ENCODE measurements at places on chromosomes 16 and 17.

DNA sequence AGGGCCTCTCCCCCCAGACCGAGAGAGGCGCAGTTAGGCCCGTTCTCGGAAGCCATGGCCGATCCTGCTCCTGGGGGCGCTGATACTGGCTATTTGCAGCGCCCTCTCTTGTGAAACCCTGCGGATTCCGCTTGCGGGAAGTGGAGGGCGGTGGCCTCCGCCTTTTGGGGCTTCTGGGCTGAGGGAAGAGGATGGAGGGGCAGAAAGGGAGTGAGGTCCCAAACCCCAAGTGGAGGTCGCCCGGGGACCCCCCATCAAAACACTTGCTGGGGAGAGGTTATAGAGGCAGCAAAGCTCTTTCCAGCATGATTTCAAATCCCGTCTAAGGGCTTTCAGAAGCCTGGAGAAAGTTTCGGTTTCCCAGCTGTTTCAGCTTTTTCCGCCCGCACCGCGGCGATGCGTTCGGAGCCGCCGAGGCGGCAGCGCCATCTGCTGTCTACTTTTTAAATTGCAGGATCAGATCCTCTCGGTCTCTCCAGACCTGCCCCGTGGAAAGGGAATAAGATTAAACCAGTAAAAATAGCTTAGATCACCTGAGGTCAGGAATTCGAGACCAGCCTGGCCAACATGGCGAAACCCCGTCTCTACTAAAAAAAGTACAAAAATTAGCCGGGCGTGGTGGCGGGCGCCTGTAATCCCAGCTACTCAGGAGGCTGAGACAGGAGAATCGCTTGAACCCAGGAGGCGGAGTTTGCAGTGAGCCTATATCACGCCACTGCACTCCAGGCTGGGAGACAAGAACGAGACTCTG lies 15.8 kb downstream of the SNX20 start:
- peak; percentile 83 for DNase-seq

- DNase-seq, result no peak
Observed at GRCh38 chr17:29929006-29929532, 959 bp downstream of the SSH2 start.

- no peak for DNase-seq
Observed at GRCh38 chr17:7897773-7898172, 9.2 kb downstream of the CHD3 start.

DNA sequence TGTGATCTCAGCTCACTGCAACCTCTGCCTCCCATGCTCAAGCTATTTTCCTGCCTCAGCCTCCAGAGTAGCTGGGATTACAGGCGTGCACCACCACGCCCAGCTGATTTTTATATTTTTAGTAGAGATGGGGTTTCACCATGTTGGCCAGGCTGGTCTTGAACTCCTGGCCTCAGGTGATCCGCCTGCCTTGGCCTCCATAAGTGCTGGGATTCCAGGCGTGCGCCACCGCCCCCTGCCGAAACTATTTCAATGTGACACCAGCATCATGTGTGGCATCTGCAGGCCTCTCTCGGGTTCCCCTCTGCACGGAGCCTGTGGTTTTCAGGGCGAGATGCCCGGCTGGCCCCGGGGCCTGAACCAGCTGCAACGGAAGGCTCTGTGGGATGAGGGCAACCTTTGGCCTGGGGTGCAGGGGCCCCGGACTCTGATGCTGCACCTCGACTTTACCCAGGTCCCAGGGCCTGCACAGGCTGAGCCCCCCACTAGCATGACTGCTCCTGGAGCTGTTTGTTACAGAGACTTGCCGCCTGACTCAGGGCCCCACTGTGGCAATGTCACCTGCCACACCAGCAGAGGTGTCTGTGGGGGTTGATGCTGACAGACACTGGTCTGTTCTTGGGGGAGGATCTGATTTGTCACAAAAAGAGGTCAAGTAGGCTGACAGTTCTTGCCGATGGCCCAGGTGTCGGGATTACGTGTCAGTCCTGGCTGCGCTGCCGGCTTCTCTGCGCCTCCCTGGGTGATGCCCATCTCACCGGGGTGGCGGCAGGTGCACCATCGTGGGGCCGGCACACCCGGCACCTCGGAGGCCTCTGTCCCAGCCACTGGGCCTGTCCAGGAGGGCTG lies 8.6 kb upstream of the TEX19 start:
- DNase-seq, result no peak

DNA sequence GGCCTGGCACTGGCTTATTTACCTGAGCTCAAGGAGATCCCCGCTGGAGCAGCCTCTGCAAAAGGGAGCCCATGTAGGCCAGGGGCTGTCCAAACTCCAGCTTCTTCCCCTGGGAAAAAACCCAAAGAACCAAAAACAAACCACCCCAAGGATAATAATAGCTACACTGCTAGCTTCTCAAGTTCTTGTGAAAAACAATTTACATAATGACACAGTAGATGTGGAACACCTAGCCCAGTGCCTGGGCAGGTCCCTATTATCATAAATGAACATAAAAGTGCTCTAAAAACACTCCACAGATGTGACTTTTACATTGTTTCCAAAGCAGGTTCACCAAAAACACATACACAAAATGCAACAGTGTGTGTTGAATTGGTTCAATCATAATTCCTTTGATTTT lies 27.3 kb downstream of the CENPV start:
- DNase-seq, result no peak

DNA sequence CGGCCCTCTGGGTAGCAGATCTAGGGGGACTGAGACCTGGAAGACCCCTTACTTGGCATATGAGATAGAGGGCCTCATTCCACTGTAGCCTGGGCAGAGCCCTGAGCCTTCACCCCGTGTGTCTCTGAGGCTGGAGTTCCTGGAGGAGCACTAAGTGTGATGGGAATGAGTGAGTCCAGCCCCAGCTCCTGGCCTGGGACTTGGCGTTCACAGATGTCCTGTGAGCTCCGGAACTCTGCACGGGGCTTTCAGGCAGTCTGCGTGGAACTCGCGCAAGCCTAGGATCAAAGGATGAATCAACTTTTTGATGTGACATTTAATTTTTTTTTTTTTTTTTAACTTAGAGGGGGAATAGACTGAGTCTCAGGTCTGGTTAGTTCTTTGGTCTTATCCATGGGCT lies 1.8 kb downstream of the NKD1 start:
- no peak for DNase-seq

GRCh38 chr16:23941963-23942564 lies 106.3 kb downstream of the PRKCB start:
- no peak for DNase-seq

- DNase-seq, result no peak
Observed at GRCh38 chr16:25959221-25959620, 267.5 kb downstream of the HS3ST4 start.

GRCh38 chr16:70572050-70572925 lies 48.7 kb downstream of the SF3B3 start:
- DNase-seq, result no peak

GRCh38 chr17:41781404-41782110 lies 5.0 kb downstream of the JUP start:
- DNase-seq, result no peak

GRCh38 chr16:67241008-67241900 lies 6.0 kb downstream of the FHOD1 start:
- DNase-seq, result no peak

DNA sequence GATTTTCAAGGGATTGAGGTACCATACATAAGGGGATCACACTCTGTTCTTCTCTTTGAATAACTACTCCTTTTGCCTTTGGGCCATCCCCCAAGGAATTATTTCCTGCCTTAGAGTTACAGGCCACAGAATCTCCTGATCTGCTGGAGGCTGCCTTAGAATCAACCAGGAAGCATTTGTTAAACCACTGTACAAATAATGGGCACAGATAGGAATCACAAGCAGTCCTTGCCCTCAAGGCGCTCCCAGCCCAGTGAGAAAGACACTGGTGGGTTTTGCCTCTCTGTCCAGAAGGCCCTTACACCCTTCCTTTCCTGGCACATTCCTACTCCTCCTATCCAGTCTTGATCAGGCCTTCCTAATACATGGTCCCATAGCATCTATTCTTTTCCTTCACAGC lies 45.9 kb downstream of the MRTFB start:
- no peak for DNase-seq

DNA sequence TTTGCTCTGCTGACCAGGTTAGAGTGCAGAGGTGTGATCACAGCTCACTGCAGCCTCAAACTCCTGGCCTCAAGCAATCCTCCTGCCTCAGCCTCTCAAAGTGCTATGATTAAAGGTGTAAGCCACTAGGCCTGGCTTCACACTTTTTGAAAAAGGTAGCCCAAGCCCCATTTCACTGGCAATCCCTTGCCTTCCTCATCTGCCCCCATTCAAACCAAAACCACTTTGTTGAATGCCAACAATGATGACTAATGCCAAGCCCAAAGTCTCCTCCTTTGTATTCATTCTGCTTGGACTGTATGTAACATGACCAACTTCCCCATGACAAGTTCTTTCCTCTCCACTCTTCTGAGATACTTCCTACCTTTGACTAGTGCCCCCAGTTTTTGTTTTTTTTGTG lies 33.1 kb downstream of the N4BP1 start:
- DNase-seq, result no peak

GRCh38 chr17:79049821-79050220 lies 24.8 kb upstream of the ENGASE start:
- no peak for DNase-seq

GRCh38 chr17:71558901-71559300 lies 561.9 kb upstream of the SOX9 start:
- DNase-seq, result no peak

DNA sequence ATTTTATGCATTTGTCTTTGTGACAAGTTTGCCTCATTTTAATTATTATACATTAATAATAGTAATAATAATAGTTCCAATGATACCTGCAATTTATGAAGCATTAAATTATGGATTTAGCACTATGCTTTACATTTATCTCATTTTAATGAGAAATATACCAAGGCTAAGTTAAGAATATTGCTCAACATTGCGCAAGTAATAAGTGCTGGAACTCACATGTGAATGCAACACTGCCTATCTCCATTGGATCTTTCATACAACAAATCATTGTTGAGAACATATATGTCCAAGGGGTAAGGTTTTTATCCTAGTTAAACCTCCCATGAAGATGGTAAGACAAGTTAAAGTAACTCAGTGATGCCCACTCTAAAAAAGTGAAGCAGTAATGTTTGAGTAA lies 703.7 kb upstream of the SOX9 start:
- DNase-seq, result no peak

- DNase-seq, result no peak
Observed at GRCh38 chr16:78045865-78046581, 23.7 kb downstream of the CLEC3A start.

GRCh38 chr16:10950393-10950792 lies 6.0 kb downstream of the CLEC16A start:
- DNase-seq, result no peak

- no peak for DNase-seq
Observed at GRCh38 chr16:5018793-5019192, 14.9 kb downstream of the NAGPA start.

GRCh38 chr16:69855592-69855991 lies 93.5 kb downstream of the WWP2 start:
- DNase-seq, result no peak

DNA sequence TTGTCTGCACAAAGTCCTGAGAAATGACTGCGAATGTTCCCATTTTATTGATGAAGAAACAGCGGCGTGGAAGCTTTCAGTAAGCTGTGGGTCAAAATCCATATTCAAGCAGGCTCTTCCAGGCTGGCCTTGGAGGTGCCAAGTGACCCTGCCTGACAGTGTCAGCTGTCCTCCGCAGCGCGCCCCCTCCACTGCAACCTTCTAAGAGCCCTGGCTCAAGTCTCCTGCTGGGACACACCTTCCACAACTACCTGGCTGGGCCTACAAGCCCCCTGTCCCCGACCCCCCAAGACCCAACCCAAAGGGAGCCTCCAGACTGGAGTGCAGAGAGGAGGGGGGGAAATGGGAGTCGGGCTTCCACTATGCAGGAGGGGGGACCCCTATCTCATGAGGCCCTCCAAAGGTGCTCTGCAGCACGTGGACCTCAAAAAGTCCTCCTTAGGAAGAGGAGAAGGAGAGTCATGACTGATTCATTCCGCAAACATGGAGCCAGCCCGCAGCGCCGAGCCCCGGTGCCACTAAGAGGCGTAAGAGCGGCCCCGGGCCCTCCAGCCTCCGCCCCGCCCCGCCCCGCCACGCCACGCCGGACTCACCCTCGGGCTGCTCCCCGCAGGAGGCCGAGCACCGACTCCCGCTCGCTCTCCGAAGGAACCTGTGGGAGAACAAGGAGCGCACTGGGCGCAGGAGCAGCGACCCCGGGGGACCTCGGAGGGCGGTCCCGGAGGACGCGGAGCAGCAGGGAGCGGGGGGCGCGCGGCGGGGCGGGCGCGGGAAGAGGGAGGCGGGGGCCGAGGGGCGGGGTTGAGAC lies 574 bp downstream of the MPP3 start:
- no peak for DNase-seq

DNA sequence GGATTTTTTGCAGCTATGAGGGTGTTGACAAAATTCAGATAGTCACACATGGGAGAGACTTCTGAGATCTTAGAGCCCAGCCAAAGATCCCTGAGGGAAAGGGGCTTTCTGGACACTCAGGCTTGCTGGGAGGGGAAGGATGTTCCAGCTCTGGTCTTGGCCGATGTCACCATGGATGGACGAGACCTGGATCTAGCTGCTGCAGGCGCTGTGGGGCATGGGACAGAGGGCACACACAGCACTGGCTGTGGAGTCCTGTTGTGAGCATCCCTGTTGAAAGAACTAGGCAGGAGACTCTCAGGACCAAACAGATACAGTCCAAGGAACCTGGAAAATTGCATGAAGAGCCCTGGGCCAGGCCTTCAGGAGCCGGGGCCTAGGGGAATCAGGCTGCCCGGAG lies 80.1 kb upstream of the SDK2 start:
- DNase-seq, result no peak

DNA sequence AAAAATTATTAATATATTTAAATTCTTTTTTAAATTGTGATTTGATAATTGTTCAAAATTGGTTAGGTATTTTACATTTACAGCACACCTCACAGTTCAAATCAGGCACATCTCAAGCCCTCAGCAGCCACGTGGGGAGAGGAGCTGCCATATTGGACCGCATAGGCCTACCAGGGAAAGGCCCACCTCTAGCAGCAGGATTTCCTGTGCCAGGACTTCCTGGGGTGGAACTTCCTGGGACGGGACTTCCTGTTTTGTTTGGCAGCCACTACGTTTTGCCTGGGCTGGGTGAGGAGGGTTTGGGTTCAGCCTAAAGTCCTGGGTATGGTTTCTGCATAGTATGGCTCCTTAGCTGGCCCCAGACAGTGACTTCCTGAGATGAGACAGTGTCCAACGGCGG lies 298.5 kb upstream of the FOXF1 start:
- DNase-seq, result no peak

DNA sequence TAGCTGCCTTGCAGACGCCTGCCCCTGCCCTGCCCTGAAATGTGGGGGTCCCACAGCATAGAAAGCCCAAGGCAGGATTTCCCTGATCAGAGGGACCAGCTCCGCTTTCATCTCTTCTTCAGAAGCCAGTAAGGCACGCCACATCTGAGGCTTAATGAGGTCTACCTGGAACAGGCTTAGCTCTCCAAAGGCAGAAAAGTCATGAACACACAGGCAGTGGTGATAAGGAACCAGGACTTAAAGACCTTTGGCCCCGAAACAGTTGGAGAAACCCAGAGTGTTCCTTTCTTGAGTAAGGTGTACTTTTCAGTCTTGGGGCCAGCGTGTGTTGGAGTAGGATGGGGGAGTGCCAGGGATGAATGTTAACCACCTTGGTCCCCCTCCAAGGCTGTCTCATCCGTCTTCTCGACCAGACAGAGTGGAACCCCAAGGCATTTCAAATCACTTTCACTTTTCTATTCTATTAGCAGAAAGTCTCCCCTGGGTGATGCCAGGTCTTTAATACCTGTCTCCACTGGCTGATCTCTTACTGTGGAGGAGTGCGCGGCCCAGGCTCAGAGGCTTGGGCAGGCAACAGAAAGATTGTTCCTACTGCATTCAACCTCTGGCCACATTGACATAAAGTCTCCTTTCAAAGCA lies 43.9 kb downstream of the TMEM186 start:
- no peak for DNase-seq

GRCh38 chr16:11051879-11052808 lies 107.8 kb downstream of the CLEC16A start:
- no peak for DNase-seq

Measured in activated CD4-positive, alpha-beta T cell treated with anti-CD3 and anti-CD28 coated beads for 1 hour (primary cell).